ENCODE measurements at places on chromosomes 7 and 10. TPM values are rescaled to one million over a fixed set of nuclear protein-coding genes. Genes with fewer than 3 reads are reported as not detected.

DNA sequence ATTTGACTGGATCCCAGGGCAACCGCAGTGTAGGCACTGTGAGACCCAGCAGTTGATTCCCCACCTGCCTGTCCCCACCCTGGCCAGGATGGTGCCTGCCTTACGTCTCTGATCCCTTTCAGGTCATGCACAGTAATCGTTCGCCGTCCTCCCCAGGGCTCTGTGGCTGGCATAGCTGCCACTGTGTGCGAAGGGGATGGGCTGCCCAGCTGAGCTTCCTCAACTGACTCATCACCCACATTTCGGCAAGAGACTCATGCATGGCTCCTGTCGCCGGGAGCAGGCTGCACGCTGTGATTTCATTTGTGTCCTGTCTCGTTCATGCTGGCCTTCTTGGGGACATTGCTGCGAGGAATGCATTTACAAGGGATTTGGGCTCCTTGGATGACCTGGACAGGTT, 252.4 kb downstream of the KLF6 start:
- no peaks in the 10 kb centered on the region for H3K27me3 ChIP-seq
- no peak overlapping the region for H3K4me3 ChIP-seq
- H3K4me1 ChIP-seq, result peaks cover 41% of the 10 kb centered on the region
- H3K27ac ChIP-seq, result no peak overlapping the region

DNA sequence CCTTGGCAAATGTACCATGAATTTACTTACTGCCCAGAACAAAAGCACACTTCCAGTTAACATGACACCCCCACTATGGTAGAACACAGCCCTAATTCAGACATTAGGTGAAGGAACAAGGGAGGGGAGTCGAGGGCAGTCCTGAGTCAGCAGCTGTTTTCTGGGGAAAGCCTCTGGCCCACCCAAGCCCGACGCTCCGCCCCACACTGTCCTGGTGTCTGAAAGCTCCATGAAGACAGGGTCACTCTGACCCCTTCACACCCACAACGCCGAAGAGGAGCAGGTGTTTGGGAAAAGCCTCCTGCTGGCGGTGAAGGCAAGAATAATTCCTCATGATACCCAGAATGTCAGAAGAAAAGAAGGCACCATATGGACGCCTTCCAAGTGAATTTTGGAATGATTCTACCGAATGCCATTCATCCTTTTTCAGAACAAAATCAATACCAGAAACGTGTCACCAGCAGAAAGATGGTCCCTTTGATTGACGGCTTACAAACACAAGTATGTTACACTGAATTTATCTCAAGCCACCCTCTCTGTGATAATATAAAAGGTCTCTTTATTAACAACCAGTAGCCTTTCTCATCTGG, 172.1 kb downstream of the DIP2C start:
- no peak overlapping the region for H3K4me3 ChIP-seq
- peaks cover 33% of the 10 kb centered on the region for H3K4me1 ChIP-seq
- no peaks in the 10 kb centered on the region for H3K27me3 ChIP-seq
- H3K27ac ChIP-seq, result peak overlapping the region; percentile 15
- DNase-seq, result no peak

Gene PDCD11
- total RNA-seq, result 33.0 TPM

DNA sequence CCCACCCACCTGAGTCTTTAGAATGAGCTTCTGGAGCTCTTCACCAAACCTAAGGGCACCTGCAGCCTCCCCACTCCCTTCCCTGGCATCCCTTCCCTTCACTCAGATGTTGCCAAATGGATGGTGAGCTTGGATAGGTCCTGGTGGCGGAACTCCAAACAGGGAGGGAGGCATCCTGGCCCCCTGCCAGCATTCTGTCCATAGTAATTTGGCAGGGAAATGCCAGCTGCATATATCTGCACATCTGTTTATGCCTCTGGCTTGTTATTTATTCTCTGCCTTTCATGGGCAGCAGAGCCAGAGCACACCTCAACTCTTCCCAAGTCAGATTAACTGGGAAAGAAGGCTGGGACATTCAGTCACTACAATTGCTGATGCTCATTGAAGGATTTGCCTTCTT, 18.1 kb downstream of the KAZALD1 start:
- no peaks in the 10 kb centered on the region for H3K4me1 ChIP-seq
- no peak for DNase-seq
- H3K36me3 ChIP-seq, result no peaks in the 10 kb centered on the region
- H3K27me3 ChIP-seq, result peaks cover 53% of the 10 kb centered on the region

DNA sequence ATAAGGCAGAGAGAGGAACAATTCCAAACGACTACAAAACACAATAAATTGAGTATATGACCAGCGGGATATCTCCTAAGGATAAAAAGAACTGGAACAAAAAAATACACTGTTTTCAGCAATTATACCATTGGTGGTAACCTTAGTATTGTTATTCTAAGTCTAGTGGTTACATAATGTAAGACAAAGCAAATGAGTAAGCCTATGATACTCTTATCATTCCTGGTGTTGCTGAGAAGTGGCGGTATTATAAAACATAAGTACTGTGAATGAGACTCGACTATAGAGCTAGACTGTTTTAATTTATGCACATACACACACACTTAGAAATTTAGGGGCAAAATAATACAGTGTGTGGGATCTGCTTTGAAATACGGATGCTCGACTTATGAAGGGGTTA, 107.7 kb downstream of the NRBF2 start:
- no peak overlapping the region for H3K4me3 ChIP-seq
- no peak for DNase-seq
- no peaks in the 10 kb centered on the region for H3K27me3 ChIP-seq
- peaks cover 3% of the 10 kb centered on the region for H3K36me3 ChIP-seq
- H3K4me1 ChIP-seq, result peaks cover 62% of the 10 kb centered on the region

Gene FRMD4A
- 124 TPM for total RNA-seq

Gene KNDC1
- 0.72 TPM for total RNA-seq

GRCh38 chr10:102869258-102870198, at the start of gene AS3MT:
Gene AS3MT (plus strand): TSS chr10:102869470. CDS start chr10:102869593, 123 bp downstream.
- H3K36me3 ChIP-seq, result peaks cover 3% of the 10 kb centered on the region
- peak within 1 kb of the TSS; percentile 65 for H3K27ac ChIP-seq
- H3K4me3 ChIP-seq, result peak within 1 kb of the TSS; percentile 82
- H3K27me3 ChIP-seq, result no peaks in the 10 kb centered on the region

DNA sequence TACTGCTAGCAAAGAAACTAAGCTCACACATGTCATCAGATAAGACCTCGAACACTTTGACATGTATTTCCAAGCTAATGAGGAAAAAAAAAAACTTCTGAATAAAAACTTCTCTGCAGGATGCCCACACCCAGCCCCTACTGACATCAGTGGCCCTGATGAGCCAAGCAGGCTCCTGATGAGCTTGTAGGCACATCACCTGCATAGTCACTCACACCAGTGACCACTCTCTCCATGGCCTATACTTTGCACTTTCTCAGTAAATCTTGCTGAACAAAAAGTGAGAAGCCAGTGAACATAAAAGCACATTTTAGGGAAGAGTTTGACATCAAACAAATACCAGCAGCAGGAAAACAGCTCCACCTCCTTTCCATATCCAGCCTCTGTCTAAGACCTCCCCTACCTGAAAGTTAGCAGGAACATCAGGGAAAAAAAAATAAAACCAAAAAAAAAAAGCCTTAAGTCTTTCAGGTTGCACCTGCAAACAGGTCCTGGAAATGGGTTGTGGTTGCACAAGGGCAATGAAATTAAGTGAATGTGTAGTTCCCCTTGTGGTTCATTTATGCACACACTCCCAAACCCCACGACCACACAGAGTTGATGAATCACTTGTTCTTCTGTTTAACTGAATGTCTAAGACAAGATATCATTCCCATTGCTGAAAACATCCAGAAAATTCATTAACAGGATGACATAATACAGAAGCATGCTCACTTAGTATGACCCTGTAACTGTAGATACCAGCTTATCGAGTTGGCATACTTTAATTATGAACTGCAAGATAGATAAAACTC, 205.2 kb upstream of the PDE1C start:
- no peaks in the 10 kb centered on the region for H3K36me3 ChIP-seq
- H3K4me3 ChIP-seq, result no peak overlapping the region
- no peaks in the 10 kb centered on the region for H3K4me1 ChIP-seq
- no peak for DNase-seq

DNA sequence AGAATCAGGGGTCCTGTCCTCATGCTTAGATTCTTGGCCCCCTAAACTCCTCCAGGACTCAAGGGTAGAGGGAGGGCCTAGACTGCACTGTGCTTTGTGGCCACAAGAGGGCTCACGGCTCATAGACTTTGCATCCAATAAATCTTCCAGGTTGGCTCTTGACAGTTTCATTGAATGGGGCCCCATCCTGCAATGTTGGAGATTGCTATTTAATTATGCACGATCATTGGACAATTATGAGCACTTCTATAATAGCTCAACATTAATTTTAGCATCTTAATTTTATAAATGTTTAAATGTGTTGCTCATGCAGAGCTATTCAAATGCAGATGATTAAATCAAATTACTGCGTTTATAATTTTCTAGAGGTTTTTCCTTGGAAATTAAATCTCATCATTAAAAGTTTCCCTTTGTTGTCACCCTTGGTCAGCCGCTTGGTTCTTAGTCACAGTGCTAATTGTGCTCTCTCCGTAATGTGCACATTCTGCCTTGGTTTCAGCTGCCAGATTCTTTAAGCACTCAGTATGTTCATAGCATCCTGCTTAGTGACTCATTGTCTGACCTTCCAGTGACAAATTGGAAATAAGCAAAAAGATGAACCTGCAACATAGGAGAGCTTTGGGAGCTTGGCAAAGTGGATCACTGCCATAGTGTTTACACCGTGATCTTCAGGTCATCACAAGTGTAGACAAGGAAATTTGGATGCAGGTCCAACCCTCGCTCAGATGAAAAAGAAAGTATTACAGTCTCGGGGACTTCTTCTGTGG, 33.4 kb upstream of the PLPP4 start:
- H3K4me3 ChIP-seq, result no peak overlapping the region
- peaks cover 32% of the 10 kb centered on the region for H3K4me1 ChIP-seq
- H3K27ac ChIP-seq, result peak overlapping the region; percentile 64
- no peak for DNase-seq
- H3K27me3 ChIP-seq, result peaks cover 1% of the 10 kb centered on the region

DNA sequence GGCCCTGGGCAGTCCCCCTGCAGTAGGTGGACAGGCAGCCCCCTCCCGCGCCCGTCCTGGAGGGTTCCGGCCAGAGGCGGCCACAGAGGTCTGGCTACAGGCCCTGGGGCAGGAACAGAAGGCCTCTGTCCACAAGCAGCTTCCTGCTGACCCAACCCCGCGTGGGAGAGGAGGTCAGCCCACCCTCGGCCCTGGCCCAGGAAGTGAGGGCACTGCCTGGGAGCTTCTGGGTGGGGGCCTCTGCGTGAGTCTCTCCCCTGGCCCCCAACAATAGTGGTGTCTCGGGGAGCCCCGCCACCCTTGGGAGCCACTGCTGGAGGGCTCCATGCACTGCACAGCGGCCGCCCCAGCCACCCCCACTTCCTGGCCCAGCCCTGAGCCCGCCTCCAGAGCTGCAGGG, 4.7 kb downstream of the MICALL2 start:
- H3K4me1 ChIP-seq, result peaks cover 52% of the 10 kb centered on the region
- H3K36me3 ChIP-seq, result no peaks in the 10 kb centered on the region
- no peak overlapping the region for H3K27ac ChIP-seq
- H3K4me3 ChIP-seq, result no peak overlapping the region
- H3K27me3 ChIP-seq, result no peaks in the 10 kb centered on the region

DNA sequence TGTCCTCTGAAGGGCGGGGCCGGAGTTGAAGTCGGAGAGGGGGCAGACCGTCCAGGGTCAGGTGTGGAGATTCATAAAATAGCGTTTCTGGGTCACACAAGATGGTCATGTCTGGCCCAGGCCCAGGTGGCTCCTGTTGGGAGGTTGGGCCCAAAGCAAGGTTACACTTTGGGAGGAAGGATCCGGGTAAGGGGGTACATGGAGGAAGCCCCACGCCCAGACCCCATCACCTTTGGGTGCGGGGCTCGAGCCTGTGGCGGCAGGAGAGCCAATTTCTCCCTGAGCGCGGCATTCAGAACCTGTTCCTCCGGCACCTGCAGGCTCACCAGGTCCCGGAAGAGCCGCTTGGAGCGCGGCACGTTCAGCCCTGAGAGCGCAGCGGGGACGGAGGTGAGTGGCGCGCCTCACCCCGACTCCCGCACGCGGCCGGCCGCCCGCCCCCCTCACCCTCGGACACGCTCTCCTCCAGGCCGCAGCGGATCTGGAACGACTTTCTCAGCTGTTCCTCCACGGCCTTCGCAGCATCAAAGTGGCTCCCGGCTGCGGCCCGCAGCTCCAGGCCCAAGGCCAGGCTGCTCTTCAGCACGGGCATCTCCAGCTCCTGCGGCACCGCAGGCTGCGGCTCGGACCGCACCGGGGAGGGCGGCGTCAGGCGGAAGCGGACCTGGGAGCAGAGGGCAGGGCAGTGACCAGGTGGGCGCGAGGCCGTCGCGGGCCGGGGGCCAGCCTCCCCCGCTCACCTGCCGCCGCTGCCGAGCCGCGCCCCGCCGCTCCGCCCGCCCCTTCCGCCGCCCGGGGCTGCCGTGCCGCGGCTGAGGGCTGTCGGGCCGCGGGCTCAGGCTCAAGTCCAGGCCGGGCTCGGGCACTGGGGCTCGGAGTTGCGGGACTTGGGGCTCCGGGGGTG, 644 bp downstream of the PPP1R35 start:
- peaks cover 38% of the 10 kb centered on the region for H3K4me1 ChIP-seq
- DNase-seq, result peak; percentile 83
- H3K36me3 ChIP-seq, result peaks cover 8% of the 10 kb centered on the region
- peak overlapping the region; percentile 88 for H3K4me3 ChIP-seq

DNA sequence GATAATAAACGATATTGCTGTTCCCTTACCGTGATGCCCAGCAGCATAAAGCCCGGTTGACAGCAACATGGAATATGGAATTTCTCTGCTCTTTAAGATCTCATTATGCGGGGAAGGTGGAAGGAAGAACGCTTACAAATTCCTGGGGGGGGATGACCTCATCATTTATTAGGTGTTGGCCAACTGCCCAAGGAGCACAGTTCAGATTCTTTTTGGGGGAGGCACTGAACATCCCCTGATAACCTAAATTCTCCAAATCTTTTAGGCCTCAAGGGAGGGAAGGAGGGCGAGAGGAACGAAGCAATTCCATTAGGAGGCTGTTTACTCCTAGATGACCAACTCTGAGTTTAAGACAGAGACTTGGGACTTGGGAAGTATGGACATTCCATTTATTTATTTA, 5.2 kb upstream of the COL26A1 start:
- H3K4me1 ChIP-seq, result peaks cover 15% of the 10 kb centered on the region
- no peak overlapping the region for H3K4me3 ChIP-seq
- no peaks in the 10 kb centered on the region for H3K27me3 ChIP-seq
- H3K36me3 ChIP-seq, result no peaks in the 10 kb centered on the region
- no peak for DNase-seq

DNA sequence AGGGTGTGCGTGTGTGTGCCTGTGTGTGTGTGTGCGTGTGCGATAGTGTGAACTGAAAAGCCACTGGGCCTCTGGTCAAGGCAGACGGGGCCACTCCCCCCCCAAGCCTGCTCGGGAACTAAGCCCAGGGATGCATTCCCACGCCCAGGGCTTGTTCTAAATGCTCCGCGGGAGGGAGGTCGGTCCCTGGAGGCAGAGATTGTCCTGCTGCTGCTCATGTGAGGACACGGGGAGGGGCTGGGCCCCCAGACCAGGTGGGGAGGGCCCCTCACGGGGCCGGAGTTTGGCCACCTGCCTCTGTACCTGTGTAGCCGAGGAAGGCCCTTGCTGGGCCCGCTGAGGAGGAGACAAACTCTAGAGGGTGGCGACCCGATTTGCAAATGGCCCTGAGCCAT, 93.9 kb downstream of the PDGFA start:
- DNase-seq, result peak; percentile 73
- no peak overlapping the region for H3K4me3 ChIP-seq
- H3K27me3 ChIP-seq, result no peaks in the 10 kb centered on the region
- H3K4me1 ChIP-seq, result peaks cover 11% of the 10 kb centered on the region
